Progenitor cell of endocrine pancreas (in vitro differentiated cells): ENCODE measurements at places on chromosomes 13 and 19.

GRCh38 chr13:31962731-31963370, 68.7 kb upstream of the FRY start:
- H3K4me1 ChIP-seq: peaks cover 19% of the 10 kb centered on the region
- no peaks in the 10 kb centered on the region for H3K27me3 ChIP-seq
- H3K36me3 ChIP-seq: peaks cover 5% of the 10 kb centered on the region
- no peak overlapping the region for H3K4me3 ChIP-seq
- DNase-seq: no peak
- H3K27ac ChIP-seq: peak overlapping the region; percentile 26

DNA sequence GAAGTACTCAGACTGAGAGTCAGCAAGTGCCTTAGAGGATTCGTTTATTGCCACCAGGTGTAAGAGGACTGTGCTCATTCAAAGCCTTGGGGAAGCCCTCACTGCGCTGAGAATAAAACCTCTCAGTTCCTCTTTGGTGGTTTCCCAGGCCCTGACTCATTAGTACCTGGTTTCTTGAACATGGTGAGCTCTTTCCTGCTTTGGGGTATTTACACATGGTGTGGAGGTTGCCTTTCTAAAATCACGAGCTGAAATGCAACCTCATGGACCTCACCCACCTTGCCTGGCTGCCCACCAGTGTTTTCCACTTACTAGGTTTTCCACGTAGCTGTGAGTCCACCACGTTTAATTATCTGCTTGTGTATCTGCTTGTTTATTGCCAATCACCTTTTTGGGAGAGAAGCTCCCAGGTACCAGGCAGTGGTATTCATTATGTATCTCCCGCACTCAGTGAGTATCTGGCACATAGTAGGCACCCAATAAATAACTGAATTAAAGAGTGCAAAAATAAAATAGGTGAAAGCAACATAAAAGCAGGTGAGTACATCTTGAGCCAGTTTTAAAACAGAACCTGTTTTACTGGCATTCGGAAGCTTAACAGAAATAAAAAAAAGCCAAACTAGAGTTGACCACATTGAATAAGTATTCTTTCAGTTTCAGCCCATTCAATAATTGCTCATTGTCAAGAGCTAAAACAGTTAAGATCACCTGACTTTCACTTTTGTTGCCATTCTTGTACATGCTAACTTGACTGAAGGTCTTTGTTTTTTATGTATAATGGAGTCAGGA, 533.0 kb downstream of the MYO16 start:
- peaks cover 3% of the 10 kb centered on the region for H3K4me1 ChIP-seq
- H3K27me3 ChIP-seq: peaks cover 14% of the 10 kb centered on the region
- no peak overlapping the region for H3K27ac ChIP-seq

GRCh38 chr13:46643165-46643777, 90.3 kb downstream of the LRCH1 start:
- H3K27me3 ChIP-seq: no peaks in the 10 kb centered on the region
- H3K36me3 ChIP-seq: no peaks in the 10 kb centered on the region
- no peak overlapping the region for H3K27ac ChIP-seq
- no peak overlapping the region for H3K4me3 ChIP-seq

DNA sequence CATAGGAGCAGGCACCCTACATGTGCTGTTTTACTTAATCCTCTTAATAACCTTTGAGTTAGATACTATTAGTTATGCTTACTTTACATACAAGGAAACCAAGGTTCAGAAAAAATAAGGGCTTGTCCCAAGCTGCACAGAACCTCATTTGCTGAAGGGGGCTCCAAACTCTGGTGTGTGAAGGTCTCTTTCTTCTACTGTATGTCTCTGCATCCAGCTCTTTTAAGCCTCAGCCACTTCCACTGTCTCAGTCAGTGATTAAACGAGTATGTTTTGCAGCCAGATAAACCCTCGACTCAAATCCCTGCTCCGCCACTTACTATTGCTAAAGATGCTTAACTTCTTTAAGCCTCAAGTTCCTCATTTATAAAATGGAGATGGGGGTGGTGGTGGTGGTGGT, 112.4 kb upstream of the WASF3 start:
- no peak for DNase-seq
- H3K4me1 ChIP-seq: no peaks in the 10 kb centered on the region
- H3K27me3 ChIP-seq: peaks cover 16% of the 10 kb centered on the region
- no peaks in the 10 kb centered on the region for H3K36me3 ChIP-seq
